Epithelial cell of proximal tubule (primary cell): ENCODE measurements at places on chromosomes 2 and 18. TPM values are rescaled to one million over a fixed set of nuclear protein-coding genes. Genes with fewer than 3 reads are reported as not detected.

DNA sequence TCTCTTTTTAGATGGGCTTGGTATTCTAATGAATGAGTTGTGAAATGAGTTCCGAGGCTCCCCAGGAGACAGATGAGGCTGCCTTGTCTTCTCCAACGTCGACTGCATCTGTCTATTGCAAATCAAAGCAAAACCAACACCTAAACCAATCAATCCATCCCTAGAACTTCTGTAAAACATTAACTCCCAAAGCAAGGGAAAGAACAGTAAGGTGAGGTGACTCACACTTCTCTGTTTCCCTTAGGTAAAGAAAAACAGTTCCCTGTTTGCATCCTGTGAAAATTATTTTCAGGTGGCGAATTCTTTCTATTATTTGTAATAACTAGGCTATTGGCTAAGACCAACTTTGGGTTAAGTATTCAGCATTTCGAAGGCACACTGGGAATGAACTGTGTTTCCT, 249.4 kb downstream of the EPHA4 start:
- peak; percentile 25 for DNase-seq

DNA sequence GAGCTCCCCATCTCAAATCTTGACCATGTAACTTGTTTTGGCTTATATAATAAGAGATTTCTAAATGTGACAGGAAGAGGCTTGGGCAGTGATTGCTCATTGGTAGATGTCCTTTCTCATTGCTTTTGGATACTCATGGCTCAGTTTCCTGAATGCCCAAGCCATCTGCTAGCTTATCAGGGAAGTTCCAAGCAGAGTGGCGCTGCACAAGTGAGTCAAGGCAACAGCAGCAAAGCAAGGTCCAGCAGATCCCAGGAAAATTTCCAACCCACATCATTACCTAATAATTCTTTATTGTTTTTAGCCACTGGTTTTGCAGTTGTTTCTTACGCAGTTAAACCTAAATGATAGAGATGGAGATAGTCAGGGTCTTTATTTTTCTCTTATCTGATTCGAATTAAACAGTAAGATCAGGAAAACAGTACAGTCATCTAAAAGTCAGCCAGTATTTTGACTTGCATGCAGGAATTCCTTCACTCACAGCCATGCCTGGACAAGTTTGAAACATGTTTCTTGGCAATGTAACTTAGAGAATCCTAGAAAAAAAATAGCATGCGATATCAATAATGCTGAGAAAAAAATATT, 349.7 kb upstream of the TMEFF2 start:
- DNase-seq: no peak

GRCh38 chr2:191382801-191383200, 137.6 kb downstream of the MYO1B start:
- DNase-seq: no peak

GRCh38 chr2:122519366-122519765, 763.9 kb downstream of the TSN start:
- no peak for DNase-seq

GRCh38 chr2:201496785-201497184, 45.2 kb downstream of the STRADB start:
- no peak for DNase-seq

IL36G gene
- not detected in 2 replicates for total RNA-seq

DNA sequence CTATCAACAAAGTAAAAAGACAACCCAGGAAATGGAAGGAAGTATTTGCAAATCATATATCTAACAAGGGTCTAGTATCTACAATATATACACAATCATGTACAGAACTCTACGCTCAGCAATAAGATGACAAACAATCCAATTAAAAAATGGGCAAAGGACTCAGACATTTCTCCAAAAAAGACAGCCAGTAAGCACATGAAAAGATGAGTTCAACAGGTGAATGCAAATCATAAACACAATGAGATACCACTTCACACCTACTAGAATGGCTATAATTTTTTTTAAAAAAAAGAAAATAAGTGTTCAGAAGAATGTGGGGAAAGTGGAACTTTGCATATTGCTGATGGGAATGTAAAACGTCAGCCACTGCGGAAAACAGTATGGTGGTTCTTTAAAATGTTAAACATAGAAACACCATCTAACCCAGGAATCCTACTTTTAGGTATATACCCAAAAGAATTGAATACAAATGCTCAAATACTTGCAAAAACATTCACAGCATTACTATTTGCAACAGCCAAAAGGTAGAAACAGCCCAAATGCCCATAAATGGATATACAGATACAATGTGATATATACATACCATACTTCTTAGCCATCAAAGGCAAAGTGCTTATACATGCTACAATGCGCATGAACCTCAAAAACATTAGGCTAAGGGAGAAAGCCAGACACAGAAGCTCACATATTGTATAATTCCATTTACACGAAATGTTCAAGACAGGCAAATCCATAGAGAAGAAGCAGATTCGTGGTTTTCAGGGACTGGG, 121.2 kb downstream of the CABYR start:
- no peak for DNase-seq

DNA sequence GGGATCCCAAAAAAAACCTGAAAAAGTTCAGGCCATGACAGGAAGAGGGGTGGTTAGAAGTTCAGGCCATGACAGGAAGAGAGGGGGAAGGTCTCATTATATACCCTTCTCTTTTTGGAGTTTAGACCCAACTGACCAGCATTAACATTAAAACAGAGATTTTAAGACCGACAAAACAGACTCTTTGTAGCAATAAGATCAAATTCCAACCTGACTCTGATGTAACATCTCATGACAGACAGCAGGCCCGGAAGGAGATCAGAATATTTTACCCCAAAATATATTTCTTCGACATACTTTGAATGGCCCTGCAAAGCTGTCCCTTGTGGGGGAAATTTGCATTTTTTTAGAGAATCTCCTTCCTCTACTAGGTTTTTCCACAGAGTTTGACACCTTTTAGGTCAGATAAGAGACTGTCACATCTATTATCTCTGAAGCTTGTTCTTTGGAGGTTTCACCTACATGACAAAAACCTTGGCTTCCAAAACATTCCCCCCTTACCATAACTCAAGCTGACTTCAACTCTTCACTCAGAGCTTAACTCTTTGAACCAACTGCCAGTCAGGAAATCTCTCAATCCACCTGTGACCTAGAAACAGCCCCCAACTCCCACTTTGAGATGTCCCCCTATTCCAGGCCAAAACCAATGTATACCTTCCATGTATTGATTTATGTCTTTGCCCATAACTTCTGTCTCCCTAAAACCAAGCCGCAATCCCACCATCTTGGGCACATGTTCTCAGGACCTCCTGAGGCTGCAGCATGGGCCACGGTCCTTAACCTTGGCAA, 51.0 kb upstream of the B3GNT2 start:
- no peak for DNase-seq

DNA sequence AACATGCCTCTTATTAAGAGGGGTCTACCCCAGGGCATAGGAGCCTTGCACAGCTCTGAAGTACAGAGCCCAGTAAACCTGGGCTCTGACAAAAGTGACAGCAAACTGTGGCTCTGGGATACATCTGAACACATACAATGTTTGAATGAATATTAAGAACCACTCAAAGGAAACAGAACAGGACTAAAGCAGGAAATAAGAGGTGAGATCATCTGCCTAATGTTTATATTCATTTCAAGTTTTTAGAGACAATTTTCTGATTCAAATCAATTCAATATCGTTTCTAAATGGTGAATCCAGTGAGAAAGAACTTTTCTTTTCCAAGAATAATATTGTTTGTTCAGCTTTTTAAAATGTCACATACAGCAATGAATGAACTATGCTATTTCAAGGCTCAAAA, 136.7 kb upstream of the CAVIN2 start:
- DNase-seq: no peak

ARHGEF4 gene
- 2.1 and 3.2 TPM in 2 replicates for total RNA-seq

- no peak for DNase-seq
Measured at GRCh38 chr18:34867520-34867919, 157.4 kb downstream of the DTNA start.
